Hematopoietic multipotent progenitor cell treated with erythropoietin and hydrocortisone succinate and interleukin-3 and kit ligand, for 15 days (in vitro differentiated cells): ENCODE measurements at places on chromosomes 3 and 15.

DNA sequence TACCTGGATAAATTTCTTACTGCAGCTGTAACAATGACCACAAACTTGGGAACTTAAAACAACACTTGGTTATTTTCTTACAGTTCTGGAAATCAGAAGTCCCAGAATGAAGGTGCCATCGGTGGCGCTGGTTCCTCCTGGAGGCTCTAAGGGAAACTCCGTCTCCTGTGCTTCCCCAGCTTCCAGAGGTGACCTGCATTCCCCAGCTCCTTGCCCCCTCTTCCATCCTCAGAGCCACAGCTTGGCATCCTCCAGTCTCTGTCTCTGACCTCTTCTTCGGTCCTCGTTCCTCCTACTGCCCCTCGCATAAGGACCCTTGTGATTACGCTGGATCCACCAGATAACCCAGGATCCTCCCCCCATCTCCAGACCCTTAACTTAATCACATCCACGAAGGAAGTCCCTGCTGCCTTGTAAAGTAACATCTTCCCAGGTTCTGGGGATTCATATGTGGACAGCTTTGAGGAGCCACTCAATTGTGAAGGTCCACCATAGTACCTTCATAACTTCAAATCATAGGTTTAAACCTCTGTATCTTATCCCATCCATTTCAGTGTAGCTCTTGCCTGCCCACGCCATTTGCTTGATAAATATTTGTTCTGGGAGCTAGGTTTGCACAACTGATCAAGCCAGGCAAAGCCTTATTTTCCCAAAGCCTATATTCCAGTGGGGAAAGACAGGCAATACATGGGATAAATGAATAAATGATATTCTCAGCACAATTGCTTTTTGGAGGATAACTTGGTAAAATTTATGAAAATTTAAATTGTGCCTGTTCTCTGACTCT lies 34.8 kb downstream of the KLF15 start:
- DNase-seq, result no peak

- DNase-seq, result no peak
Measured at GRCh38 chr3:165553371-165553770, 283.9 kb downstream of the BCHE start.

DNA sequence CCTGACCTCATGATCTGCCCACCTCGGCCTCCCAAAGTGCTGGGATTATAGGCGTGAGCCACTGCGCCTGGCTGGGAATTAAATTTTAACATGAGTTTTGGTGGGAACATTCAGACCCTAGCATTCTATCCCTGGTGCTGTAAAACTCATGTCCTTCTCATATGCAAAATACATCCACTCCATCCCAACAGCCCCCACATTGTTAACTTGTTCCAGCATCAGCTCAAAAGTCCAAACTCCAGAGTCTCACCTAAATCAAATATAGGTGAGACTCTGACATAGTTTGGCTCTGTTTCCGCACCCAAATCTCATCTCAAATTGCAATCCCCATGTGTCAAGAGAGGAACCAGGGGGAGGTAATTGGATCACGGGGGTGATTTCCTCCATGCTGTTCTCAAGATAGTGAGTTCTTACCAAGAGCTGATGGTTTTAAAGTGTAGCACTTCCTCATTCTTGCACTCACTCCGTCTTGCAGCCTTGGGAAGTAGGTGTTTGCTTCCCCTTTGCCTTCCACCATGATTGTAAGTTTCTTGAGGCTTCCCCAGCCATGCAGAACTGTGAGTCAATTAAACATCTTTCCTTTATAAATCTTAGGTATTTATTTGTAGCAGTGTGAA lies 96.2 kb upstream of the PLCL2 start:
- DNase-seq, result no peak

DNA sequence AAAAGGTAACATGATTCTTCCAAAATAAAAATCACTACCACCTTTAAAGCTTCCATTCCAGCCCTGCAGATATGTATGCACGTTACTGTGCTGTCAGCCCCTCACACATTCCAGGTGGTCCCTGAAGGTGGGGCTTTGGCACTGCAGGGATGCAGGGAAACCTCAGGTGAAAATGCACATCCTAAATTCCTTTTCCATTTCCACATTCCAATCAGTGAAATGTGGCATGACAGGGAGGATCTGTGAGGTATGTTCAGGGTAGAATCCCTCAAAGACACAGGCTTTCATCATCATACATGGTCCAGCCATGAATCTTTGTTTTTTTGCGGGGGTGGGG lies 45.3 kb downstream of the CCR4 start:
- DNase-seq, result no peak

- DNase-seq, result no peak
Measured at GRCh38 chr3:52099001-52099401, 42.6 kb upstream of the DUSP7 start.

DNA sequence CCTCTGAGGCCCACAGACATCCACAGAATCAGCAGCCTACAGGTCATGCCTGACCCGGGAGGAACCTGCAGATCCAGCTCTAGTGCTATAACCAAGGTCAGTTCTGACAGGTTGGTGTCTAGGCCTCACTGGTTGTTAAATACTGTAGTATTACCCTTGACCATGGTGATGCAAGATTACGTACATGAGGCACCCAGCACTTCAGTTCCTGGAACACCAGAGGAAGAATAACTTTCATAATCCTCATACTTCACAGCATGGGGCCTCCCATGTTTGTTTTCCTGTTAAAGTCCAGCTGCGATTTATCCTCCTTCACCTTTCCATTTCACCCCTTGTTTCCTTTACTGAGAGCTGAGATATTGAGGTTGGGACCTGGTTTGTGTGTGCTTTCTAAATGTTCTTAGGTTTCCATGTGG lies 34.4 kb upstream of the GLCE start:
- DNase-seq, result no peak

DNA sequence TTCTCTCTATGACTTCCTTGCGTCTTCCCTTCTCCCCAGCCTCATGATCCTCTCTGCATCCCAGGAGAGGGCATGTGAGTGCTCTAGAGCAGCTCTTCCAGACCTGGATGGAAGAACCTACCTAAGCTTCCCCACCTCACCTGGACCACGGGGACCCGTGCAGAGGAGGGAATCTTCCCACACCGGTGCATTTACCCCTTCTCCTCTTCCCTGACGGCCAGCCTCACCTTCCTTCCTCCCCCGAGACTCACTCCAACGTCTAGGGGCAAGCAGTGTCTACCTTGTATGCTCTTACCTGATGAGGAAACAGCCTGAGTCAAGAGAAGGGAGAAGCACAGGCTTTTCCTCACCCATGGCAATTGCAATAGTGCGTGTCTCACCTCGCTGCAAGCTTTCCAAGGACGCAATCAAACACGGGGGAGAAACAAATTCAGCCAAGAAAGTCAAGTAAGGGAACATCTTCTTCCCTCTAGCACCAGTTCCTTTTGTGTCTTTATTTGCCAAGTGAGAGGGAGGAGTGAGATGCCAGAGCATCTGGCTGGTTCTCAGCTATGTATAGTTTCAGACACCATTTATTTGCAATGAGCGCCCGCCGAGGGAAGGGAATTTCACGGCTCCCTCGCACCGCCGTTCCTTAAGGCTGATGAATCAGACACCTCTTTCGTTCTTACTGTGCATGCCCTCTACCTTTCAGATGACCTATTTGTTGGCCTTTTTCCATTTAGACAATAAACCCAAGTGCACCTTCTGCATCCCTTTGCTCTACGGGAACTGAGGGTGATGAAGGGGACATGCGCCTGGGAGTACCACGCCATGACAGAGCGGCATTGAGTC lies 1.8 kb upstream of the CCR9 start:
- DNase-seq, result no peak

- DNase-seq, result no peak
Measured at GRCh38 chr3:197218210-197218609, 80.2 kb downstream of the DLG1 start.

DNA sequence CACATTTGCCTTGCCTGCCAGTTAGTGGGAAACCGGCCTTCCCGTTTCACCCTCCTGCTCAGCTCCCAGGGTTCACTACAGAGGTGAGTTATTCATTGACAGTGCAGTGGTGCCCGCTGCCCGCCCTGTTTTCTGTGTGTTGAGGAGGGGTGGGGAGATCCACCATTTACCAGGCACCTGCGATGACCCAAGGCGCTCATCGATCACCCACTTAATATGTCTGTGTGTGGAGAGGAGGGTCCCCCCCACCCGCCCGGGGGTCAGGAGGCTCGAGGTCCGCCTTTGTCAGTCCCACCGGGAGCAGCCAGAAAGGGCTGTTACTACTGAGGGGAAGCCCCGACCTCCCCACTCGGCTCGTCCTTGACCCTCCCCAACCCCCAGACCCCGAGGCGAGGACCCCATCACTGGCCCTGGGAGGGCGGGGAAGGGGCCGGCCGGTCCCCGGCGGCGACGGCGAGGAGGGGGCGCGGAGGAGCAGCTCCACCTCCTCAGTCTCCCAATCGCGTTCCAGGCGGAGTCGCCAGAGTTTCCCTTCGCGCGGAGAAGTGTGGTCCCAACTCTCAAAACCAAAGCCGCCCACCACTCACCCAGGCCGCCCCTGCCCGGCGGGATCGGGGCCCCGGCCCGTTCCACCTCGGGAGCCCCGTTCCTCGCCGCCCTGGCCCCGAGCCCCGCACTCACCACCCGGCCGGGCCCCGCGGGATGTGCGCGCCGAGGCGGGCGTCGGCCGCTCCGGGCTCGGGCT lies 1.1 kb downstream of the PLXNB1 start:
- no peak for DNase-seq

- DNase-seq, result no peak
Measured at GRCh38 chr3:171155122-171155700, 128.7 kb upstream of the SLC2A2 start.

GRCh38 chr15:92664178-92664900 lies 8.8 kb upstream of the FAM174B start:
- DNase-seq, result no peak

GRCh38 chr3:9695746-9696145 lies 7.9 kb upstream of the CPNE9 start:
- no peak for DNase-seq

- no peak for DNase-seq
Measured at GRCh38 chr15:81751256-81751655, 294.6 kb downstream of the MEX3B start.

DNA sequence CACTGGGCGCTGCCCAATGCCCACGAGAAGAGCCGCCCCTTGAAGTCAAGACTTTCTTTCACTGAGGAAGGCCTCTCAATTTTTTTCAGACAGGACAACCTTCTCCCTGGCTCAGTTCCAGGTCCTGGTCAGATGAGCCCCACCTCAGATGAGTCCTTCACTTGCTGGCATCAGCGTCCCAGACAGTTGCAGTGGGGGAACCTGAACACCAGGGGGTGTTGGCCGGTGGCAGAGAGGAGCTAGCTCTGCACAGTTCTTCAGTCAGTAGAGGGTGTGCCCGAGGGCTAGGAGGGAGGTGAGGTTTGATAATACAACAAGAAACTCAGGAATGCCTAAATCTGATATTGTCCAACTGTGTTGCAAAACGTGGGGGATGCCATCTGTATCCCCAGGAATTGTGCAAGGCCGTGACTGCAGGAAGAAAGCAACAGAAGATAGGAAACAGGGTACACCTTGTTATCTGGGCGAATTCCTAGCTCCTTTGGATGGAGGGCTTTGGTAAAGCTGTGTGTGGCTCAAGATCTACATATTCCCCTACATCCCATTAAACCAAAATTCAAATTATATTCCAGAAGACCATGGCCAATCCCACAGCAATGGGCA lies 34.3 kb downstream of the CCR3 start:
- peak; percentile 64 for DNase-seq

DNA sequence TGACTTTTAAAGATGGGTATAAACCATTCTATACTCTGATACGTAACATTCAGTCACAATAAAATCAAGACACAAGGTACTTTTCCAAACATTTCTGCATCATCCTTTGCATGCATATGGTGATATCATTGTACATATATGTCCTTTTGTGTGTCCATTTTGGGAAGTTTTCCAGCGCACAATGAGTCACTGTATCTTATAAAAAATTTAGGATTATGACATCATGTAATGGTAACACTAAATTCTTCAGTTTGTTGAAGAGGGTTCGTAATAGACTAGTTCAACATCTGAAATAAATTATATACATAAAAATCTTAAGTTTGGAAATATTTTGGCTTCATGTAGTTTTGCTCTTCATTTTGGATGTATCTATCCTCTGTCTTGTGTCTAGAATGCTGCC lies 480.9 kb downstream of the ROBO1 start:
- no peak for DNase-seq

DNA sequence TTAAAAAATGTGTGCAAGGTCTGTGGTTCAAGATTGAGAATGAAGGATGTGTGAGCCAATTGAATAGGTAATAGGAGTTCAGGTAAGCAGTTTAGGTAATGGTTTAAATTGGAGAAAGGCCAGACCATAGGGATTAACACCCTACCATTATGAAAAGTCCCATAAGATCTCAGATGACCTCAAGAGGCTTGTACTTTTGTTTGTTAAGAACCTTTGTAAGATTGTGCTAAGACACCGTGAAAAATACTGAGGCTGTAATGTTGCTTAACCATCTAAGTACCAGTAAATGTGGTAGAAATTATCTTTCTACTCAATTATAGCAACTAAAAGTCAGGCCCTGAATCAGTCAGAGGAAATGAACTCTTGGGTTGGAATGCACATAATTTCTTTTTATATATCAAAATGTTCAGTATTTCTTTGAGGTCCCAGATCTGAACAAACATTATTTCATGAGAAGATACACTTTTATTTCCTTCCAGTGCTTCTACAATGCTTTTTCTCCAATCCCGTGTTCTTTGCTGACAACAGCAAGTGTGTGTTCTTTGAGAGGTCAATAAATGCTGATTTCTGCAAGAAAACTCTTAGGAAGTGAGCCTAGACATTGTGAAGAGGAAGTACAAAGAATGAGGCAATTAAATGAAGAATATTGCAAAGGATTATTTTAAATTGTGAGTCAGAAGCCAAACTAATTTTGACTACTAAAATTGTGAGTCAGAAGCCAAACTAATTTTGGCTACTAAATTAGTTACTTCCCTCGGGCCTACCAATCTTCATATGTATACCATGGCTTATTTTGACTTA lies 66.4 kb downstream of the TCF12 start:
- DNase-seq, result no peak

DNA sequence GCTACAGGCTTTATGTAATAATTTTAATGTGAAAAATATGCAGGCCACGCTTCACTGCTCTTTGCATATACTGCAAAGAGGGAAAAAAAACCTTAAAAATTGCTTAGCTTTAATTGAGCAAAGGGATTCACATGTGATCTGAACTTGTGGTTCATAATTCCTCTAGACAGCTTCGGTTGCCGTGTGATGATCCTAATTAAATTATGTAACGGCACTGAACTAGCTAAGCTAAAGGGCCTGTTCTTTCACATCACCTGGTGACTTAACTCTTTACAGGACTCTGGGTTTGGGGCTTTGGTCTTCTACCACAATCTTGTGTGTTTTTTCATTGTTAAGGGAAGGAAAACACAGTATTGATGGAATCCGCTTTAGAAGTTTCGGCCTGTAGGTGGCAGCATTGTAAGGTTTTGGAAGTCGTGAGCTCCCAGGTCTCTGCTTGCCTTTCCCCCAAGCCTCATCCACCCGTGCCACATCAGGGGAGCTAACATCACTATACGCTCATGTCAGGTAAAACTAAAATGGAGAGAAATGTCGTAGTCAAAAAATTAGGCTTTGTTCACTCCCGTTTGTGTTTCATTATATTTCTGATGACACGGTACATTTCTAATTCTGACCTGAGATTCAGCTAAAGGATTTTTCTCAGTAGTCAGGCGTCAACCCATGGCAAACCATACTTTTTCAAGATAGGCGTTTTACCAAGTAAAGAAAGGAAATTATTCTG lies 205.6 kb upstream of the DPH6 start:
- DNase-seq, result peak; percentile 43

- DNase-seq, result no peak
Measured at GRCh38 chr15:38638811-38639210, 74.2 kb upstream of the RASGRP1 start.

GRCh38 chr3:150348500-150348899 lies 59.6 kb upstream of the TSC22D2 start:
- DNase-seq, result no peak
